ENCODE measurements at places on chromosomes 7 and 10.
A peak's percentile ranks its signal among the peaks of the same experiment; 100 is the strongest.

- no peak for DNase-seq
These were observed 156.7 kb downstream of the PLXNA4 start for GRCh38 chr7:132419542-132419941.

DNA sequence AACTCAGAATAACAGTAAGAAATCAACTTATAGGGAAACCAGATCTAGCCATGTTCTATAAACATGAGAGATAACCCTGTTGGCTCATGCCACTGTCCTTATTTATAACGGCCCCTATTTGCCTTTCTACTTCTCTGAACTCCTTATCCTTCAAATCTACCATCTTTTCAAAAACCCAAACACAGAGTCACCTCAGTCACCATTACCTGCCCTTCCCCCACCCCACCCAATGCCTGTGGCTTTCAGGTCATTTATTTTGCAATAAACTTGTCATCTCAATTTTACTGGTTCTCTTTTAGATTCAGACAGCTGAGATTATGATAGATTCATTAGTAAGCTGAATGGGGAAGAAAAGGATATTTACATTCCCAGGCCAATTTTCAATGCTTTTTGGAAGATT is 53.6 kb downstream of the KMT2C start:
- DNase-seq = peak; percentile 23

DNA sequence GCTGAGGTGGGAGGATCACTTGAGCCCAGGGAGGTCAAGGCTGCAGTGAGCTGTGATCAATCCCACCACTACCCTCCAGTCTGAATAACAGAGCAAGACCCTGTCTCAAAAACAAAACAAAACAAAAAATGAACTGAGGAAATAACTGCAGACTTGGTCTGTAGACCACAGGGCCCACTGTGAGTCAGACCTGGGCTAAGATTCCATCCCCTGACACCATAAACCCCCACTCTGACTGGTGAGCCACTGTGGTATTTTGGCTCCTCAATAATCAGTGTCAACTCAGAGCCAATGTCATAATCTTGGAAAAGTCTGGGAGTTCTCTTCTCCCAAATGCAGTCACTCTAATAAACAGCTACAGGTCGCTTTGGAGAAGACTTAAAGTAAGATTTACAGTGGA is 24.0 kb upstream of the ERCC6 start:
- no peak for DNase-seq

DNA sequence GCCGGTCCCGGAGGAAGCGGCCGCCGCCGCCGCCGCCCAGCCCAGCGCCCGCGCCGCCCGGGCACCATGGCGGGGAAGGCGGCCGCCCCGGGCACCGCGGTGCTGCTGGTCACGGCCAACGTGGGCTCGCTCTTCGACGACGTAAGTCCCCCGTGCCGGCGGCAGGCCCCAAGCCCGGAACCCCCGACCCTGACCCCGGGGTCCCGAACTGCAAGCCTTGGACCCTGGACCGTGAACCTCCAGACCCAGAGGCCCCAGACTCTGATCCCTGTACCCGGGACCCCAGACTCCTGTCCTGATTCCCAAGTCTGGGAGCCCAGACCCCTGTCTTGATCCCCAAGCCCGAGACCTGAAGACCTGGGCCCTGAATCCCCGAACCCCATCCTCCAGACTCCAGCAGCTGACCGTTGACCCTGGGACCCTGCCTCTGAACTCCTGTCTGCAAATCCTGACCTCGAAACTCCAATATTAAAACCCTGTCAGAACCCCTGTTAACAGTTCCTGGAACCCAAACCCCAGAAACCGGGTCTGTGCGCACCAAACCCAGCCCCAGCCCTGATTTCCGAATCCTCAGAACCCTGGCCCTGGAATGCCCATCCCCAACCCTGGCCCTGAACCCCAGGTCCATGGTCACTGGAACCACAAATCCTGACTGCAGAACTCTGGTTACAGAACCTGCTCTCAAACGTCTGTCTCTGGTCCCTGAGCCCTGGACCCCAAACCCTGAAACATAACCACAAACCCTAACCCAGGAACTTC is 623 bp downstream of the INPP5A start:
- peak; percentile 26 for DNase-seq

GRCh38 chr7:82235713-82236112 is 207.9 kb downstream of the CACNA2D1 start:
- no peak for DNase-seq

GRCh38 chr10:128078136-128078969 is 47.9 kb downstream of the MKI67 start:
- DNase-seq = peak; percentile 56

DNA sequence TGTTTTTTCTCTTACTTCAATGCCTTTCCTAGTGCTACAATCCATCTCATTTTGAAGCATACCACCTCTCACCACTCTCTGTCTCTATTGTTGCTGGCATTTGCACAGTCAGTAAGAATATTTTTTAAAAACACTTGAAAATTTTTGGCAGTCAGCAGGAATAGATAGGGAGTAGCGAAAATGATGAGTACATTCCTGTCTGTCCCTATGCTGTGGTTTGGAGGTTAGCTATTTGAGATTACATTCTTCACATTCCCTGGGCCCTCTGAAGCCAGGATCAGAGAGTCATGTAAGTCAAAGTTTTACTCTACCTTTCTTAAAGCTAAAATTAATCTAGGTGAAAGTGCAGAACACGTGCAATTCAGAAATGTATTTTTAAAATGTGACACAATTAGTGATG is 53.0 kb upstream of the MAGI2 start:
- DNase-seq = no peak

GRCh38 chr7:55420530-55420929 is 55.4 kb downstream of the LANCL2 start:
- no peak for DNase-seq

GRCh38 chr7:131570401-131570800 is 14.0 kb upstream of the PODXL start:
- no peak for DNase-seq

- peak; percentile 18 for DNase-seq
These were observed at the start of gene SFRP4 for GRCh38 chr7:37916673-37917660. SFRP4 (minus strand) TSS chr7:37916817; CDS start chr7:37916537, 280 bp downstream.

DNA sequence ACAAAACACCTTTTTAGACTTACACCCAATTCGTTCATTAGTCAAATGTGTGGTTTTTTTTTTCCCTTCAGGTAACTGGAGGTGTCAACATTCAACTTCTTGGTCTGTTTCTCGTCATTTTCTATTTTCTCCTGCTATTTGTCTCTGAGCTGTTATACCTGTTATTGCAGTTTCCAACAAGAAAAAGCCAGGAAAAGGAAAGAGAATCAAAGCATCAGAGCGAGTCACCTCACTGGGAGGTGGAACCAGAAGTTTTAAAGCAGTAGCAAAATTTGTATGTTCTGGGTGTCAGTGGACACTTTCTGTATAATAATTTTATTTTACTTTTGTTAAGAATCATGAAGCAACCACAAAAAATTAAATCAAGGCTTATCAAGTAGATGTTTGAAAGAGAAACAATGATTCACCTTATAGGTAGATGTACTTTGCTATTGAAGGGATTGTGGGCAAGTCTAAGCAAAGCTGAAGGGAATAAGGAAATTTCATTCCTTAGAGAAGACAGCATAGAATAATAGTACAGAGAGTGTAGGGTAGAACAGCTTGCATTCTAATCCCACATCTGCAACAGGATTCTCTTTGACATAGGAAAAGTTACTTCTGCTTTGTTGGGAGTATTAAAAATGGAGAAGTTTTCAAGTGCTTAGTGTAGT is 675.8 kb downstream of the PCDH15 start:
- no peak for DNase-seq

DNA sequence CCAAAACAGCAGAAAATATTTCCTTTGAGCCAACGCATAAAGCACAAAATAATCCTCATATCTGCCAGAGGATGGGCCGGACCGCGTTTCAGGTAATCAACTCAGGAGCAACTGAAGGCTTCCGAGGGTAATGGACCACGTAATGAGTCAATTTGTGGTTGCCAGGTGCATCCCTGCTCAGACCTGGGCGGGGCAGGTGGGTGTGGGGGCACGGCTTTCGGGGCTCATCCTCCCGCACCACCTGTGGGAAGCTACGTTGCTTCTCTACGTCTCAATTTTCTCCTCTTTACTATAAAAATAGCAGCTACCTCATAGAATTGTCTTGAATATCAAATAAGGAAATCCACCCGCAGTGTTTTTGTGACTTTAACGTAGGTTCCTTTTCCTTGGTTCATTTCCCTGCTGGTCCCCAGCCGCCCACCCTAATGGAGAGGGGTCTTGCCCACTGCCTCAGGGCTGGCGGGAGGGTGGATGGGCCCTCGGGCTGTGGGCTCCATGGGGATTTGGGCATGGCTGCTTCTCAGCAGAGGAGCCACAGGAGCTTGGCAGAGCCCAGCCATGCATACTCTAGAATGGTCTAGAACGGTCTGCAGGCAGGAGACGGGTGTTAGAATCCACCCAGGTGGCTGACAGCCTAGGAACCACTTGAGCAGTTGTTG is 324.7 kb downstream of the ADARB2 start:
- no peak for DNase-seq

GRCh38 chr7:21898265-21898930 is 47.3 kb downstream of the CDCA7L start:
- no peak for DNase-seq

- DNase-seq = no peak
These were observed 73.7 kb upstream of the ODAD2 start for GRCh38 chr10:28072573-28072972.

GRCh38 chr7:55177068-55177530 is 158.3 kb downstream of the EGFR start:
- DNase-seq = no peak

DNA sequence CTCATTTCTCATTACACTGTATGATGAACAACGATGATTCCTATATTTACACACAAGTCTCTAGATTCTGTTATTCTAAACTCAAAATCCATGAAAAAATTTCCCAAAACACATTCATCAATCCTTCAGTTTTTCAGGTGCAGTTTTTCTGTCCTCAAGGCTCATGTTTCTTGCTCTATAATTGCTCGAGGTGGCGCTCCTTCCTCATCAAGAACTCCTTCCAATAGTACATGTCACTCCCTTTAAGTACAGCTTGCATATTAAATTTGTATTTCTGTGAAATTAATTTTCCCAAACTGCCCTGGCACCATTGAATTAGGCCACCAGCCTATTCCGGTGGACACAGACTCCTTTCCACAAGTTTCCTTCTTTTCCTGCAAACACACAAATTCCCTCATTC is 188.7 kb upstream of the MINDY3 start:
- no peak for DNase-seq

- DNase-seq = no peak
These were observed 15.6 kb upstream of the PLEKHS1 start for GRCh38 chr10:113735913-113736312.

DNA sequence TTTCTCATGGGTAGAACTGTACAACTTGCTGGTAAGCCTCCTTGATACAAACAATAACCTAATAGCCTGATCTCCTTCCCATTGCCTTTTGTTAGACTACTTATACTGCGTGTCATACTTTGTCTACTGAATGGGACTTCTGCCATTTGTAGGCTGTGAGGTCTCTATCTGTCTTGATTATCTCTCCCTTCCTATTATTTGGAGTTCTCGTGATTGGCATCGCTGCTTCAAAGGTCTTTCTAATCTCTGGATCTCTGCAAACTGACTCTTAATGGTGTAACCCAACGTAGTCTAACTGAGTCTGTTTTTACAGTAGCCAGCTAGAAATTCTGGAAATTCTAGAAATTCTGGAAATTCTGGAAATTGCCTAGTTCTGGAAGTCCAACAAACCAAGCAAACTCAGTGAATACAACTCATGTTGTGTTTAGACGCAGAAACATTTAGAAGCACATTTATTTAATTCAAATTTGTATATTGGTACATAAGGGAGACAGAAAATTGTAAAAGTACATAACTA is 29.8 kb downstream of the PHYHIPL start:
- no peak for DNase-seq

DNA sequence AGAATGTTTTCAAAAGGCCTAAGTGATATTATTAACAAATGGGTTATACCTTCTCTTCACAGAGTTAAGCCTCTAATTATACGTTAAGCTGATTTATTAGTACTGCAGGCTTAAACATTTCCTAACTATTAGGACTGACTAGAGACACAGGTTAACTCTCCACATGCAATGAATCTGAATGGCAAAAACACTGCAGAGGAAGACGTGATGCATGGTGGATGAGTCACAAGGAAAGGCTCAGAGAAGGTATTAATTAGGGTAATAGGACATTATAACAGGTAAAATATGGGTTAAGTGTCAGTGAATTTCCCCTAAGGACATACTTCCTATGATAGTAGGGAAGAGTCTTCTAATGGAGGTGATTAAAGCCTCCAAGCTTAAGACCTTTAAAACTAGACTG is 24.7 kb upstream of the SEM1 start:
- DNase-seq = no peak

- no peak for DNase-seq
These were observed 459.0 kb downstream of the SH2D4B start for GRCh38 chr10:80996615-80997193.

GRCh38 chr7:112137141-112138101 is 68.8 kb downstream of the DOCK4 start:
- no peak for DNase-seq

- no peak for DNase-seq
These were observed 121.7 kb downstream of the MDFIC start for GRCh38 chr7:115043605-115044004.

- no peak for DNase-seq
These were observed 22.2 kb downstream of the AZGP1 start for GRCh38 chr7:99953649-99954048.

GRCh38 chr7:36591636-36592035 is 132.7 kb downstream of the AOAH start:
- no peak for DNase-seq

- no peak for DNase-seq
These were observed 202.7 kb downstream of the PARD3 start for GRCh38 chr10:34612446-34612845.

GRCh38 chr10:89837165-89838043 is 136.0 kb downstream of the KIF20B start:
- peak; percentile 52 for DNase-seq

GRCh38 chr7:322111-322671 is 32.2 kb downstream of the FOXL3 start:
- DNase-seq = peak; percentile 90

DNA sequence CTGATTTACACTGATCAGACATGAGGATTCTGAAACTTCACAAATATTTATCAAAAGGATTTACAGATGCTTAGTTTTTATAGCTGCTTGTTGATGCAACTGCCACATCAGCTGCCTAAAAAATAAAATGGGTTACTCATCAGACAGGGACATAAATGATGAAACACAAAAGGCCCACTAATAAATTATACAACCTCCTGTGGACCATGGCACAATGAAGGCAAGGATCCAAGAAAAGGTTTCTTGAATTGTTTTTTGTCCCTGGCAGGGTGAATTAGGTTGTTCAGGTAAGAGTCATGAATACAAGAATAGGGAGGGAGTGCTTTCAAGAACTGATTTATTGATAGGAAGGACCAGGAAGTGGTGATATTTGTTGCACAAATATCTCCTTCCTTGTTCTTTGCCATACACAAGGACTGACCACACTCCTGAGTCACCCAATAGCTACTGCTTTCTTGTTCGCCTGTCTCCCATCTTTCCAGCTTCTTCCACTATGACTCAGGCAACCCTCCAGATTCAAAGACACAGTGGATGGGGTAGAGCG is 234.5 kb downstream of the AHR start:
- DNase-seq = no peak

DNA sequence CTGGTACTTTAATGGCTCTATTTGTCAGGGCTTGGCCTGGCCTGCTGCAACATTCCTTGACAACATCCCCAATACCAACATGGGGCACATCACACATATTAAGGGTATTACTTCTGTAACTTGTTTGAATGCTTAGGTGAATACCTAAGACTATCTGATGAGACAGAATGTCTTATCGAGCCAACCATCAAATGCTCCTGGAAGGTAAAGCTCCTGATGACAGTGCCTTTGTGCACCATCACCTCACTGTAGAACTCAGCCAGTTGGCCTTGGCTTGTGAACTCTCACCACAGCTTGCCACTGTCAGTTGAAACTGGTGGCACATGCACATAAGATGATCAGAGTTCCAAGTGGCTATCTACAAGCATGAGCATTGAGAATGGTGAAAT is 3.7 kb upstream of the MYO1G start:
- DNase-seq = peak; percentile 21

All from stimulated activated naive CD8-positive, alpha-beta T cell treated with anti-CD3 and anti-CD28 coated beads, Interleukin-15, Interleukin-2, amounts not matched to agents 100 U/mL and 50 U/mL, for 24 hours (primary cell).